ENCODE measurements at places on chromosomes 2 and 18. TPM values are rescaled to one million over a fixed set of nuclear protein-coding genes. Genes with fewer than 3 reads are reported as not detected.

DNA sequence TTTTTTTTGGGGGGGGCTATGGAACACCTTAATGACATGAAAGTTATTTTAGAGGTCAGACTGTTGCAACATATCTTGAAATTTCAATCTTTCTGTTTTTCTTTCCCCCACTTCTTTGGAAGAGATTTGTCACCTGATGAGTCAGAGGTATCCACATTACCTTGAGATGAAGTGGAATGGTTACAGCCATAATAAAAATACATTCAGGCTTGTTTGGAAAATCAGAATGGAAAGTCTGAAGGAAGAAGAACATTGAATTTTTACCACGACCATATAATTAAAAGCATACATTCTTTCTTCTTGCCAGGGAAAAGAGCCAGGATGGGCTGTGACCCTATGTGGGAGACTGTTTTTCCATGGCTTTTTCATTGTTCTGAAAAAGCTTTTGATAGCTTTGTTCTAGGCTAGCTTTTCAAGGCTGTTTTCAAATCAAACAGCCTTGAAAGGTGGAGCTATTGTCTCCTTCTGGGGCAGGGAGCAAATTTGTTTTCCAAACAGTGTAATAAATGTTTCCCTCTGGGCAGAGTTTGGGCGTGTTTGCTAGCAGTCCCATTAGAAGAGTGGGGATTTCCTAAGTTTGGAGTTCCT, 2.3 kb upstream of the GTF3C3 start:
- peak; percentile 29 for DNase-seq

- no peak for DNase-seq
Observed at GRCh38 chr2:138395565-138396306, 105.8 kb upstream of the SPOPL start.

GRCh38 chr2:79446313-79446712, 66.5 kb upstream of the CTNNA2 start:
- DNase-seq, result no peak

LONRF2 gene
- polyA plus RNA-seq, result 1.5 TPM

TFCP2L1 gene
- polyA plus RNA-seq, result 0.09 TPM

- no peak for DNase-seq
Observed at GRCh38 chr2:236088368-236089057, 79.7 kb downstream of the GBX2 start.

Data from forelimb muscle (tissue), 1 donor.